ENCODE measurements at places on chromosomes 2 and 18.

- no peak for DNase-seq
Measured at GRCh38 chr2:25125189-25125588, 43.2 kb downstream of the POMC start.

DNA sequence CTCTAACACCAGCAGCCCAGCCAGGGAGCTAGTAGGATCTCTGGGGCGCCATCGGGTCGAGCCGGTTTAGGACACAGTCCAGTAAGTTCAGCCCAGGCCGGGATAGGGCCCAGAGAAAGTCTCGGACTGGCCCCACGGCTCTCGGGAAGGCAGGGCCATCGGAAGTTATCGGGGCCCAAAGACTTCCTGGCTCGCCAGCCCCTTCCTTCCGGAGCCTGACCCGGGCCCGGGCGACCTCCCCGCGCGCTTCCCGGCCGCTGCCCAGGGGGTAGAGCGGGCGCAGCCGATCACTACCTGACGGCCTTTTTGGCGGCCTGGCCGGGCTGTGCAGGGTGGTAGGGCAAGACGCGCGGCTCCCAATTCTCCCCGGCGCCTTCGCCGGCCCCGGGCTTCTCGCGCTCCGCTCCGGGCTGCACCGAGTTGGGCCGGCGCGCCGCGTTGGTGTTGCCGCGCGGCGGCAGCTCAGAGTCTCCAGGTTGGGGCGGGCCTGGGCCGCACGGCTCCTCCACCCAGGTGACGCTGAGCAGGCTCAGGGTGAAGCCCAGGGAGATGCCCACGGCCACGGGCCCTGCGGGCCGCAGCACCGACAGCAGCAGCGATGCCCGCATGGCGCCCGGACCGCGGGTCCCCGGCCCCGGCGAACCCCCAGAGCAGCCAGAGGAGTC lies 546 bp downstream of the CHPF start:
- DNase-seq, result peak; percentile 33

GRCh38 chr2:21404827-21405625 lies 281.3 kb downstream of the TDRD15 start:
- DNase-seq, result no peak

- no peak for DNase-seq
Measured at GRCh38 chr2:231241755-231242507, 43.5 kb downstream of the ARMC9 start.

DNA sequence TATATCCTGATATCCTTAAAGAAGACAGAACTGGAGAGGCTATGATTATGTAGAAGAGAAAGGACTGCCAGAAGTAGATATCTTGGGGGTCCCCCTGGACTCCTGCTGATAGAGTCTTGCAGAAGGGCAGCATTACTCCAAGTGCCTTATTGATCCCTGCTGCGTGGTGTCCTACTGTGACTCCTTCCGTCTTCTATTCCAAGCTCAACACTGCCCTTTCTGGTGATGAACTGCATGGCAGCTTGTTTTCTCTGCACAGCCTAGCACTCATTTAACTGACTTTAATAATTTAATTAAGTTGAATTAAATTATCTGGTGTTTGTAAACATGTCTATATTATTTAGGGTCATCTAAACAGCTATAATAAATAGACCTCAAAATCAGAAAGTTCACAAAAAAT lies 194.1 kb upstream of the DSEL start:
- DNase-seq, result no peak

DNA sequence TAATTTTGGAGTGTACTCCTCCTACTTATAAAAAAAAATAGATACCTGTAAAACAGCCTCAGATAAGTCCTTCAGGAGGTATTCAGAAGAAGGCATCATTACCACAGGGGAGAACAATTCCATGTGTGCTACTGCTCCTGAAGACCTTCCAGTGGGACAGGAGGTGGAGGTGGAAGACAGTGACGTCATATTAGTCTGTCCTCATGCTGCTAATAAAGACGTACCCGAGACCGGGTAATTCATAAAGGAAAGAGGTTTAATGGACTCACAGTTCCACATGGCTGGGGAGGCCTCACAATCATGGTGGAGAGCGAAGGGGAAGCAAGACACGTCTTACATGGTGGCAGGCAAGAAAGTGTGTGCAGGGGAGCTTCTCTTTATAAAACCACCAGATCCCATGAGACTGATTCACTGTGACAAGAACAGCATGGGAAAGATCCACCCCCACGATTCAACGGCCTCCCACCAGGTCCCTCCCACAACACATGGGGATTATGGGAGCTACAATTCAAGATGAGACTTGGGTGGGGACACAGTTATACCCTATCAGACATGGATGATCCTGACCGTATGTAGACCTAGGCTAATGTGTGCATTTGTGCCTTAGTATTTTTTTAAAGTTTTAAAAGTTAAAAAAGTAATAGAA lies 98.4 kb downstream of the NDUFA10 start:
- DNase-seq, result peak; percentile 23

DNA sequence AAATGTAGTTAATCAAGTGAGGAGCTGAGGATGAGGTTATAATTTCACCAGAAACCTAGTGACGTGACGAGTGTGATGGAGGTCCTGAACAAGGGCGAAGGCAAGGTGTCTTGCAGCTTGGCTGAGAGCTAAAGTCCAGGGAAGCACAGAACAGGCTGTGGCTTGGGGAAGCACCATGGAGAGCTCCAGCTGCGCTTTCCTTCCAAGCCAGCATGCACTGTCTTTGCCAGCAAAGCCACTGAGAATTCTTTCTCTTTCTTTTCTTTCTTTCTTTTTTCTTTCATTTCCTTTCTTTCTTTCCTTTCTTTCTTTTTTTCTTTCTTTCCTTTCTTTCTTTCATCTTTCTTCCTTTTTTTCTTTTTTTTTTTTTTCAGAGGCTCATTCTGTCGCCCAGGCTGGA lies 239.3 kb downstream of the FBXO15 start:
- peak; percentile 42 for DNase-seq

DNA sequence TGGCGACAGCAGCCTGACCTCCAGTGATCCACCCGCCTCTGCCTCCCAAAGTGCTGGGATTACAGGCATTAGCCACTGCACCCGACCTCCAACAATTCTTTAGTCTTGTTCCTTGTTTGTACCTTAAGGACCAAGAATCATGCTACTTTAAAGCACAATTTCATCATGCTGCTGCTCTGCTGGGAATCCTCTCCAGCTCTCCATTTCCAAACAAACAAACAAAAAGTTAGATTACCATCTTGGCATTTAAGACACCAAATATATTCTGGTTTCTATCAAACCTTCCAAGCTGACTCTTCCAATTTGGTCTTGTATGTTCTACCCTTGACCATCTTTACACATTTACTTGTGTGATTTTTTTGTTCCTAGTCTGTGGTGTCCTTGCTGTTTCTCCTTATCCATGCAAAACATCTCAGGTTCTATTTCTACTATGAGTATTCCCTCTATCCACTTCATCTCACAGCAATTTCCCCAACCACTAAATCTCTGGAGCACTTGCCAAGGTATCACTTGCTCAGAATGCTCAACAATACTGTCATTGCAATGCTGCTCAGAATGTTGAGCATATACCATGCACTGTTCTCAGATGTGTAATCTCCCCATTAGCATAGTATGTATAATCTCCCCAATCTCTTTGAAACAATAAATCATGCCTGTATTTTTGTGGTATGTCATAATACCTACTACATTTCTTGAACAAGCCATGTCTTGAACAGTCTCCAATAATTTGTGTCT lies 73.2 kb upstream of the GALNT5 start:
- no peak for DNase-seq

GRCh38 chr2:218129458-218130135 lies 3.8 kb downstream of the CXCR2 start:
- no peak for DNase-seq

GRCh38 chr2:197345846-197346370 lies 35.3 kb upstream of the ANKRD44 start:
- peak; percentile 22 for DNase-seq

DNA sequence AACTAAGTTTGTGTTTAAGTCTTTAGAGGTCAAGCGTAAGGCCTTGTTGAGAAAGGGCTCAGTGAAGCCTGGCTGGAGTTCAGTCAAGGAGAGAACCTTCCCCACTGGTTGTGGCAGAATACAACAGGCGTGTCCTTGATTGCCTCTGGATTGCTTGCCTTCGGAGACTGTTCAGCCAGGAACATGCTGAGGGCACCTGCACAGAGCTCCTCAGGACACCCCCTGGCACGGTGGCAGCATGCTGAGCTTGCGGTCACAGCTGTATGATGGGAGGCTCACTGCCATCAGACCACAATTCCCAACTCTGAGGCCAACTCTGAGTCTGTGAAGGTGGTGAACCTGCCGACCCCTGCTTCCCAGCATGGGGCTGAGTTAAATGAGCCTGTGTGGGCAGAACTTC lies 130.0 kb downstream of the LPIN1 start:
- no peak for DNase-seq

DNA sequence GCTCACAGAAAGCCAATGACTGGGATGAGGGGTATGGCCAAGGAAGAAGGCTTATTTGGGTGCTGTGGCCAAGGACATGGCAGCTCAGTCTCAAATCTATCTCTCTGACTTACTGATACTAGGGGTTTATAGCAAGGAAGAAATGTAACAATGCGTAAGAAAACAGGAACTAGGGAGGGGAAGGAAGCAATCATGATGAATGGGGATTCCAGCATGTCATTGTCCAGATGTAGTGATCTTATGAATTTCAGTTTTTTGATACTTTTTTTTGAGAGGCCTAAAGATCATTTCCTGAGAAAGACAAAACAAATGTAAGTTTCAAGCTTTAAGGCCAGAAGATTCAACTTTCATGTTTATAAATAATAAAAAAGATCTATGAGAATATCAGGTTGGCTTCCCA lies 298.6 kb upstream of the FAM98A start:
- DNase-seq, result no peak
